Small intestine (tissue), 16 donors: ENCODE measurements at places on chromosomes 7 and 10. TPM values are rescaled to one million over a fixed set of nuclear protein-coding genes. Genes with fewer than 3 reads are reported as not detected.
A peak's percentile ranks its signal among the peaks of the same experiment; 100 is the strongest.

AGAP5 gene
- polyA plus RNA-seq, result 15.8 TPM

PON3 gene
- polyA plus RNA-seq, result 4.9 TPM

TEX36 gene
- not detected for polyA plus RNA-seq

OR2F1 gene
- polyA plus RNA-seq, result not detected

UTF1 gene
- not detected for polyA plus RNA-seq

GRCh38 chr10:22222236-22223190 lies 4.7 kb upstream of the EBLN1 start:
- no peaks in the 10 kb centered on the region for H3K36me3 ChIP-seq
- no peak overlapping the region for H3K4me3 ChIP-seq
- peaks cover 2% of the 10 kb centered on the region for H3K27me3 ChIP-seq
- H3K27ac ChIP-seq, result no peak overlapping the region
- no peak for DNase-seq

- DNase-seq, result no peak
- no peak overlapping the region for H3K27ac ChIP-seq
- no peaks in the 10 kb centered on the region for H3K36me3 ChIP-seq
Observed at GRCh38 chr10:78806681-78807221, 262.0 kb upstream of the ZMIZ1 start.

DNA sequence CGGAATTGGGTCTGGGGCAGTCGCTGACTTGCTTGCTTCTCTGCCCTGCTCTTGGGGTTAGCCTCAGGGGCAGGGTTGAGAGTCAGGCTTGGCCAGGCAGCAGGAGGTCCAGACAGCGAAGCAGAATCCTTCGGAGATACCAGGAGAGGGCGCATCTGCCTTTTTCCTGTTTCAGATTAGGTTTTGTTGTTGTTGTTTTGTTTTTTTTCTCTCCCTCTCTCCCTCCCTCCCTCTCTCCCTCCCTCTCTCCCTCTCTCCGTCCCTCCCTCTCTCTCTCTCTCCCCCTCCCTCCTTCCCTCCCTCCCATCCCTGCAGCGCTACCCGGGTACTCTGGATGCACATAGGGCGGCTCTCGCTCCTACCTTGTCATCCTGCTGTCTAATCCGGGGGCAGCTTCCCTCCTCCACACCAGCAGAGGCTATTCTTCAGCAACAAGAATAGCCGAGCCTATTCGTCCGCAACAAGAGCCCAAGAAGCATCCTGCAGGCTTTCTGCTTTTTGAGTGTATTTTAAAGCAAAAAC lies 758 bp upstream of the OPTN start:
- peaks cover 6% of the 10 kb centered on the region for H3K4me1 ChIP-seq
- peak; percentile 61 for DNase-seq
- peak overlapping the region; percentile 87 for H3K27ac ChIP-seq
- H3K36me3 ChIP-seq, result no peaks in the 10 kb centered on the region

GRCh38 chr7:93977211-93977950 lies 26.8 kb downstream of the BET1 start:
- no peak for DNase-seq
- H3K36me3 ChIP-seq, result no peaks in the 10 kb centered on the region
- no peaks in the 10 kb centered on the region for H3K27me3 ChIP-seq
- H3K4me1 ChIP-seq, result no peaks in the 10 kb centered on the region

GRCh38 chr10:131749767-131750142 lies 151.1 kb upstream of the PPP2R2D start:
- no peaks in the 10 kb centered on the region for H3K27me3 ChIP-seq
- H3K4me1 ChIP-seq, result peaks cover 38% of the 10 kb centered on the region
- no peaks in the 10 kb centered on the region for H3K36me3 ChIP-seq
- no peak overlapping the region for H3K27ac ChIP-seq

DNA sequence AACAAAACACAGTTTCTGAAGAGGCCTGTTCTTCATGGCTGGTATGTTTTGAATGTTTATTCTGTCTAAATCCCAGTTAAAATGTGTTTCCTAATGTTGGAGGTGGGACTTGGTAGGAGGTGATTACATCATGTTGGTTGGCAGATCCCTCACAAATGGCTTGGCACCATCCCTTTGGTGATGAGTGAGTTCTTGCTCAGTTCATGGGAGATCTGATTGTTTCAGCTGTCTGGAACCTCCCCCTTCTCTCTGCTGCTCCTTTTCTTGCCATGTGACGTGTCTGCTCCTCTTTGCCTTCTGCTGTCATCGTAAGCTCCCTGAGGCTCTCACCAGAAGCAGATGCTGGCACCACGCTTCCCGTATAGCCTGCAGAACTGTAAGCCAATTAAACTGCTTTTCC lies 383.6 kb upstream of the TPK1 start:
- H3K4me1 ChIP-seq, result no peaks in the 10 kb centered on the region
- H3K27me3 ChIP-seq, result no peaks in the 10 kb centered on the region
- no peak overlapping the region for H3K4me3 ChIP-seq
